Vagina (tissue), 2 donors: ENCODE measurements at places on chromosomes 5 and 9.

DNA sequence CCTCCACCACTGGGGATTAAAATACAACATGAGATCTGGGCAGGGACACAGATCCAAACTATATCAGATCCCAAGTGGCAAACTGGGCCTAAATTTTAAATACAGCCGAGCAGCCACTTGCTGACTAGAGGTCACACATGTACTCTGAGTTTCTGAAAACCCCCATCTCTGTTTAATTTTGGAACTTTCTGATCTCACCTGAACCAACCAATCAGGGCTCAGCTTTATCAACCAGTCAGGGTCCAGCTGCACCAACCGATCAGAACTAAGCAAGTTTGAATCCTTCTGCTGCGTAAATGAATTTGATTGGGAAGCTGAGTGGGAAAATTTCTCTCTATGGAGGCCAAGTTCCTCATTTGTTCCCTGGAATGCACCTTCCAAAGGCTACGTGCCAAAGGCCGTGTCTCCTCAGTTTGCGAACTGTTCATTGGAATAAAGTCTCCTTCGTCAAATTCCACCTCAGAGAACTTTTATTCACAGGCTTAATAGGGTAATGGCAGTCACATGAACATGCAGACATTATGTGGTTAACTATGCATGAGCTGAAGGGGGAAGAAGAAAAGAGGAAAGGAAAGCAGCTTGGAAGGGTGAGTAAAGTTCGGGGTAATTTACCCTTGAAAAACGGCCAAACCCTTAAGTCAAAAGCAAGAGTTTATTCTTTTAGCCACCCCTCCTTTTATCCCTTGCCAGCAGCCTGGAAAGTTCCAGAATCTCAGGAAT is 3.7 kb downstream of the CD180 start:
- H3K4me1 ChIP-seq: peaks cover 14% of the 10 kb centered on the region
- no peaks in the 10 kb centered on the region for H3K27me3 ChIP-seq
- H3K27ac ChIP-seq: peak overlapping the region; percentile 31
- no peaks in the 10 kb centered on the region for H3K36me3 ChIP-seq
- DNase-seq: no peak
- H3K4me3 ChIP-seq: no peak overlapping the region

- DNase-seq: peak; percentile 77
- H3K27me3 ChIP-seq: no peaks in the 10 kb centered on the region
- no peaks in the 10 kb centered on the region for H3K4me1 ChIP-seq
- no peak overlapping the region for H3K4me3 ChIP-seq
- no peak overlapping the region for H3K27ac ChIP-seq
Observed at GRCh38 chr5:76358-77169, 15.4 kb upstream of the PLEKHG4B start.

GRCh38 chr9:83024506-83025125 is 38.3 kb downstream of the RASEF start:
- H3K4me3 ChIP-seq: no peak overlapping the region
- no peak overlapping the region for H3K27ac ChIP-seq
- no peaks in the 10 kb centered on the region for H3K27me3 ChIP-seq
- no peaks in the 10 kb centered on the region for H3K36me3 ChIP-seq

DNA sequence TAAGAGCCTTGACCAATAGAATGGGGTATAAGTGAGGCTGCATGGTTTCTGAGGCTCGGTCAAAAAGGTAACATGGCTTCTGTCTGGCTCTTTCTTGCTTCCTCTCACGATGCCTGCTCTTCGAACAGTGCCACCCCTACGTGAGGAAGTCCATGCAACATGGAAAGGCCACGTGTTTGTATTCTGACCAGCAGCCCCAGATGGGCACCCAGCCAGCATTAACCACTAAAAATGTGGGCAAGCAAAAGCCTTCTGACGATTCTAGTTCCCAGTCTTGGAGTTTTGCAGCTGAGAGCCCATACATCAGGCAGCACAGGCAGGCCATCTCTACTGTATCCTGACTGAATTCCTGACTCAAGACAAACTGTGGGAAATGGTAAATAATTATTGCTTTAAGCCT is 24.2 kb upstream of the NREP start:
- H3K27ac ChIP-seq: no peak overlapping the region
- DNase-seq: no peak
- H3K36me3 ChIP-seq: no peaks in the 10 kb centered on the region
- H3K27me3 ChIP-seq: no peaks in the 10 kb centered on the region
- no peak overlapping the region for H3K4me3 ChIP-seq

GRCh38 chr9:97705354-97705950 is 8.3 kb upstream of the XPA start:
- H3K27ac ChIP-seq: no peak overlapping the region
- H3K4me3 ChIP-seq: no peak overlapping the region
- no peak for DNase-seq
- H3K36me3 ChIP-seq: no peaks in the 10 kb centered on the region
- H3K27me3 ChIP-seq: no peaks in the 10 kb centered on the region
